ENCODE measurements at places on chromosomes 7 and 10. TPM values are rescaled to one million over a fixed set of nuclear protein-coding genes. Genes with fewer than 3 reads are reported as not detected.

The OR2A7 gene
- polyA plus RNA-seq = not detected

The AGFG2 gene
- 1.8 TPM for polyA plus RNA-seq

The HHEX gene
- 51.2 TPM for polyA plus RNA-seq

The RADIL gene
- polyA plus RNA-seq = not detected

The SLIT1 gene
- 0.05 TPM for polyA plus RNA-seq

The ZNF467 gene
- 52.8 TPM for polyA plus RNA-seq

The PPP1R9A gene
- not detected for polyA plus RNA-seq

The KCP gene
- 0.11 TPM for polyA plus RNA-seq

The TRPV5 gene
- not detected for polyA plus RNA-seq

The ADARB2 gene
- polyA plus RNA-seq = not detected

The PRF1 gene
- polyA plus RNA-seq = 0.09 TPM

The METTL27 gene
- polyA plus RNA-seq = 1.2 TPM

The NSMCE4A gene
- polyA plus RNA-seq = 34.6 TPM

The SFRP4 gene
- not detected for polyA plus RNA-seq

The OR9A2 gene
- polyA plus RNA-seq = not detected

The EBF3 gene
- polyA plus RNA-seq = not detected

The CYP26C1 gene
- not detected for polyA plus RNA-seq

The HGF gene
- polyA plus RNA-seq = 18.3 TPM

The DYDC2 gene
- not detected for polyA plus RNA-seq

The HOXA11 gene
- not detected for polyA plus RNA-seq

The CDHR3 gene
- polyA plus RNA-seq = not detected

The CFTR gene
- polyA plus RNA-seq = not detected

The APBB1IP gene
- 78.7 TPM for polyA plus RNA-seq

The ACSM6 gene
- not detected for polyA plus RNA-seq

The HOGA1 gene
- polyA plus RNA-seq = not detected

The BTRC gene
- 4.3 TPM for polyA plus RNA-seq

The VSIR gene
- polyA plus RNA-seq = 1,133 TPM

The NUPR2 gene
- polyA plus RNA-seq = not detected

The ZNF37A gene
- 0.25 TPM for polyA plus RNA-seq

The PRDX3 gene
- 459 TPM for polyA plus RNA-seq

The COBL gene
- not detected for polyA plus RNA-seq

The ZNHIT1 gene
- 74.9 TPM for polyA plus RNA-seq

The SLC26A3 gene
- polyA plus RNA-seq = not detected

Data from CD14-positive monocyte (primary cell).